Neural crest cell (in vitro differentiated cells): ENCODE measurements at places on chromosomes 5 and 9. TPM values are rescaled to one million over a fixed set of nuclear protein-coding genes. Genes with fewer than 3 reads are reported as not detected.

Gene BRINP1
- 0.86 and 0.96 TPM in 2 replicates for total RNA-seq

Gene ABO
- total RNA-seq: 0.11 and 0.40 TPM in 2 replicates

Gene FOXD4L4
- 0.16 and 0.26 TPM in 2 replicates for total RNA-seq

Gene CTXN3
- total RNA-seq: not detected in 2 replicates

Gene SLC24A2
- total RNA-seq: 0.09 and 0.14 TPM in 2 replicates

Gene OGN
- not detected in 2 replicates for total RNA-seq

DNA sequence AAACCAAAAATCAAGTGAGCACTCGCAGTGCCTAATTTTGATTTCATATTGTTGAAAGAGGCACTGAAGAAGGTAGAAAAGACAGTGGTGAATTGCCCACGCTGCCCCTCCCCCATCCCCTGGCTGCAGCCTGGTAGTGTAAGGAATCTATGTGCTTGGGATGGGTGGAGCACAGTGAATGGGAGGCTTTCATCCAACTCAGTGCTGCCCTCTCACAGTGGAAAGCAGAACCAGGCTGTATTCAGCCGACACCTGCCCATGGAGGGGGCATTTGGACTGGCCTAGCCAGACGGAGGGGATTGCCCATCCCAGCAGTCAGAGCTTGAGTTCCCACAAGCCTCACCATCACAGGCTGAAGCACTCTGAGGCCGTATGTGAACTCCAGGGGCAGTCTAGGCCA is 800.4 kb upstream of the DMAC1 start:
- H3K27me3 ChIP-seq: no peaks in the 10 kb centered on the region
- no peak for DNase-seq
- H3K4me1 ChIP-seq: no peaks in the 10 kb centered on the region

Gene NDUFS4
- total RNA-seq: 78.7 and 80.8 TPM in 2 replicates

GRCh38 chr5:76953551-76954382 is 922 bp downstream of the CRHBP start:
- H3K36me3 ChIP-seq: no peaks in the 10 kb centered on the region
- H3K27me3 ChIP-seq: peaks cover 64% of the 10 kb centered on the region
- H3K4me3 ChIP-seq: peak overlapping the region; percentile 52
- peak; percentile 8 for DNase-seq

GRCh38 chr5:73858776-73859175 is 232.8 kb downstream of the ARHGEF28 start:
- no peak overlapping the region for H3K27ac ChIP-seq
- H3K4me3 ChIP-seq: no peak overlapping the region
- DNase-seq: no peak
- H3K27me3 ChIP-seq: no peaks in the 10 kb centered on the region
- no peaks in the 10 kb centered on the region for H3K4me1 ChIP-seq

DNA sequence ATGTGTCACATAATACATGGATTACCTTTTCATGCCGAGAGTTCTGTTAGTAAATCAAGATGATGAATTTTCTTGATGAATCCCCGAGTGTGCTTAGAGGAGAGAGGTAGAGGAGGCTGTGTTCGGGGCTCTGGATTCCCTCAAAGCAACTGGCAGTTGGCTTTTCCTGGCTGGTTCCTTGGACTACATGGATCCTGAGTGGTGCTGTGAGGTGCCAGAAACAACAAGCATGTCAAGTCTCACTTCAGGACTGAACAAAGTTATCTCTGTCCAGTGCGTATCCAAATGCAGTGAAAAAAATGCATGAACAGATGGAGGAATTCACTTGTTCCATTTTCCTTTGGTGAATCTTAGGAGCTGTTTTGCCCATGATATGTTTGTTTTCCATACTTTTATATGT is 231.7 kb downstream of the FBXL7 start:
- no peak for DNase-seq
- no peak overlapping the region for H3K4me3 ChIP-seq
- no peak overlapping the region for H3K27ac ChIP-seq
- peaks cover under 1% of the 10 kb centered on the region for H3K4me1 ChIP-seq

DNA sequence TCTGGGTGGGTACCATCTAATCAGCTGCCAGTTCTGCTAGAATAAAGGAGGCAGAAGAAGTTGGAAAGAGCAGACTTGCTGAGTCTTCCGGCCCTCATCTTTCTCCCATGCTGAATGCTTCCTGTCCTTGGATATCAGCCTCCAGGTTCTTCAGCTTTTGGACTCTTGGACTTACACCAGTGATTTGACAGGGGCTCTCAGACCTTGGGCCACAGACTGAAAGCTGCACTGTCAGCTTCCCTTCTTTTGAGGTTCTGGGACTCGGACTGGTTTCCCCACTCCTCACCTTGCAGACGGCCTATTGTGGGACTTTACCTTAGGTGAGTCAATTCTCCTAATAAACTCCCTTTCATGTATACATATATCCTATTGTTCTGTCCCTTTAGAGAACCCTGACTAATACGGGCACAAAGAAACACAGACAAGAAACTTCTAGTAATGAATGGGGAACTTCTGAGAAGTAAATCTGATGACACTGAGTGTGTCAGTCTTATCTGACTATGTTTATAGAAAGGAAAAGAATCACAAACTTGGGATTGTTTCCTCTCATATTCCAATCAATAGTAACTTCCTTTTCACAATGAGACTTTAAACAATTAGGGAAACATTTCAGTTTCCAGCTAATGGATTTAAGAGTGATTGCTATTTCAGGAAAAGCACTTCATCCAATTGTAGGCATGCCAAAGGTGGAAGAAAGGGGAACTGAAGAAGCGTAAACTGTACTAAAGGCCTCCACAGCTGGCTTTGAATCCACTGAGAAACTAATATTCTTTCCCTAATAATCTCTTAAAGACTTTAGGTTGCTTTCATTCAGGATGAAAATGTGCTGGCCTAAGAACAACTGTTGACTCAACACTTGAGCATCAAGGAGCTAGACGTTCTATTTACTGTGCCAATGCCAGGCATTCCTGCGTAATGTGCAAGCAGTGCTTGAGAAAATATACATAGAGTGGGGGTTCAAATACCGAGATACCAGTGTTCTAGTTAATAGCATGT is 127.9 kb upstream of the PTGER4 start:
- H3K27ac ChIP-seq: no peak overlapping the region
- peaks cover 3% of the 10 kb centered on the region for H3K36me3 ChIP-seq
- no peak overlapping the region for H3K4me3 ChIP-seq
- no peaks in the 10 kb centered on the region for H3K27me3 ChIP-seq
- H3K4me1 ChIP-seq: peaks cover 33% of the 10 kb centered on the region
- no peak for DNase-seq

- H3K36me3 ChIP-seq: peaks cover 3% of the 10 kb centered on the region
- H3K27ac ChIP-seq: no peak overlapping the region
- peaks cover 2% of the 10 kb centered on the region for H3K27me3 ChIP-seq
- H3K4me3 ChIP-seq: no peak overlapping the region
These were observed 79.0 kb downstream of the PAPPA start for GRCh38 chr9:116232424-116233159.

- H3K27me3 ChIP-seq: peaks cover 23% of the 10 kb centered on the region
- peaks cover 11% of the 10 kb centered on the region for H3K36me3 ChIP-seq
- no peak for DNase-seq
- H3K4me1 ChIP-seq: peaks cover 50% of the 10 kb centered on the region
These were observed 1.2 kb downstream of the MTAP start for GRCh38 chr9:21803649-21804048.

GRCh38 chr5:15574806-15575325 is 74.9 kb downstream of the FBXL7 start:
- H3K27me3 ChIP-seq: no peaks in the 10 kb centered on the region
- peaks cover 70% of the 10 kb centered on the region for H3K4me1 ChIP-seq
- no peak overlapping the region for H3K27ac ChIP-seq
- no peak overlapping the region for H3K4me3 ChIP-seq
- peaks cover 7% of the 10 kb centered on the region for H3K36me3 ChIP-seq

Gene CACNA1B
- 3.0 and 3.1 TPM in 2 replicates for total RNA-seq

- H3K27me3 ChIP-seq: no peaks in the 10 kb centered on the region
- H3K36me3 ChIP-seq: no peaks in the 10 kb centered on the region
- H3K4me3 ChIP-seq: no peak overlapping the region
- DNase-seq: no peak
- H3K27ac ChIP-seq: peak overlapping the region; percentile 54
- peaks cover 24% of the 10 kb centered on the region for H3K4me1 ChIP-seq
These were observed 5.5 kb upstream of the PSAT1 start for GRCh38 chr9:78291240-78291925.

DNA sequence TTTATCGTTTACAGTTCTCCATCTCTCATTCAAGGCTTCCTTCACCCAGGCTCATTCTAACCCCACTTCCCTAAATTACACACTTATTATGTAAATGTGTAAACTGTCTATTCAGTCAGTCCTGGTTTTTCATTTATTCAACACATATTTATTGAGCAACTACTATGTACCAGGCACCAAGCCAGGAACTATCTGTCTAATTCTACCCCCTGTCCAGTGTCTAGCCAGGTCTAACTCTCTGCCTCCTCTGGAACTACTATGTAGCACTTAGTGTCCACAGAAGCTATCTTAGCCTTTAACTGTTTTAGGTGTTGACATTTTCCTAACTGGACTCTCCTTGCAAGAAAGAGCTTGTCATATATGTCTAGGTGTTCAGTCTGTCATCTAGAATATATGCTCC is 56.5 kb downstream of the PDE4D start:
- no peaks in the 10 kb centered on the region for H3K36me3 ChIP-seq
- H3K4me3 ChIP-seq: no peak overlapping the region
- no peak for DNase-seq
- no peak overlapping the region for H3K27ac ChIP-seq
- no peaks in the 10 kb centered on the region for H3K4me1 ChIP-seq

GRCh38 chr5:105288946-105289345 is 1726.4 kb upstream of the NUDT12 start:
- no peak overlapping the region for H3K27ac ChIP-seq
- H3K36me3 ChIP-seq: no peaks in the 10 kb centered on the region
- DNase-seq: no peak
- no peaks in the 10 kb centered on the region for H3K4me1 ChIP-seq

DNA sequence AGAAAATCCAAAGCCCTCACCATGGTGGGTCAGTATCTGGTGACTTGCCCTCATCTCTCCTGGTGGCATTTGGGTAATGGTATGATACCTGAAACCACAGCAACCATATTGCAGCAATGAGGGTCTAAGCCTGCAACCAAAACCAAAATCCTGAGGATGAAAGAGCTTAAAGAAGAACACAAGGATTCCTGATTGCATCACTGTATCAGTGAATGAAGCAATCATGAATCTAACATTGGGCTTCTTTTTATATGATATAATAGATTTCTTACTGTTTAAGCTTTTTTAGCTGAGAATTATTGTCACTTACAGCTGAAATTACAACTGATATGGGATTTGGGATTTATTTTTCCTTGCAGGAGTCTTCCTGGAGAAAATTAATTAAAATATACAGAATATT is 269.9 kb downstream of the MEF2C start:
- H3K4me1 ChIP-seq: peaks cover 2% of the 10 kb centered on the region
- DNase-seq: no peak
- peaks cover 5% of the 10 kb centered on the region for H3K36me3 ChIP-seq
- H3K27ac ChIP-seq: no peak overlapping the region
- no peak overlapping the region for H3K4me3 ChIP-seq

DNA sequence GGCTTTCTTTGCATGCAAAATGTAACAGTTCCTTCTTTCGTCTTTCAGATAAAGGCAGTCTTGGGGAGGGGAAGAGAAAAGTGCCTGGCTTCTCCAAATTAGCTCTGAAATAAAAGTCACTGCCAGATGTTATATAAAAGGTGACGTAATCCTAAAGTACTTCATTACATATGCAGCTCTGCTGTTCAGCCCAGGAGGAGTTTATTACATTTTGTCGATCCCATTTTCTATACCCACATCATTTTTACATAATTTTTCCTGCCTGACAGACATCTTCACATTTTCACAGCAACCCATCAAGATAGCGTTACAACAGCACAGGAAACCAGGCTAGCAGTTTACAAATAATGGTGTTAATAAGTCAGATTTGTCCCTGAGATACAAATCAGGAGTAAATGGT is 86.7 kb upstream of the SLC30A5 start:
- H3K4me1 ChIP-seq: peaks cover 5% of the 10 kb centered on the region
- DNase-seq: no peak
- no peak overlapping the region for H3K4me3 ChIP-seq

- no peaks in the 10 kb centered on the region for H3K36me3 ChIP-seq
- no peak overlapping the region for H3K27ac ChIP-seq
- H3K4me1 ChIP-seq: peaks cover 35% of the 10 kb centered on the region
- DNase-seq: no peak
These were observed 1.5 kb downstream of the PCSK1 start for GRCh38 chr5:96431376-96432187.

DNA sequence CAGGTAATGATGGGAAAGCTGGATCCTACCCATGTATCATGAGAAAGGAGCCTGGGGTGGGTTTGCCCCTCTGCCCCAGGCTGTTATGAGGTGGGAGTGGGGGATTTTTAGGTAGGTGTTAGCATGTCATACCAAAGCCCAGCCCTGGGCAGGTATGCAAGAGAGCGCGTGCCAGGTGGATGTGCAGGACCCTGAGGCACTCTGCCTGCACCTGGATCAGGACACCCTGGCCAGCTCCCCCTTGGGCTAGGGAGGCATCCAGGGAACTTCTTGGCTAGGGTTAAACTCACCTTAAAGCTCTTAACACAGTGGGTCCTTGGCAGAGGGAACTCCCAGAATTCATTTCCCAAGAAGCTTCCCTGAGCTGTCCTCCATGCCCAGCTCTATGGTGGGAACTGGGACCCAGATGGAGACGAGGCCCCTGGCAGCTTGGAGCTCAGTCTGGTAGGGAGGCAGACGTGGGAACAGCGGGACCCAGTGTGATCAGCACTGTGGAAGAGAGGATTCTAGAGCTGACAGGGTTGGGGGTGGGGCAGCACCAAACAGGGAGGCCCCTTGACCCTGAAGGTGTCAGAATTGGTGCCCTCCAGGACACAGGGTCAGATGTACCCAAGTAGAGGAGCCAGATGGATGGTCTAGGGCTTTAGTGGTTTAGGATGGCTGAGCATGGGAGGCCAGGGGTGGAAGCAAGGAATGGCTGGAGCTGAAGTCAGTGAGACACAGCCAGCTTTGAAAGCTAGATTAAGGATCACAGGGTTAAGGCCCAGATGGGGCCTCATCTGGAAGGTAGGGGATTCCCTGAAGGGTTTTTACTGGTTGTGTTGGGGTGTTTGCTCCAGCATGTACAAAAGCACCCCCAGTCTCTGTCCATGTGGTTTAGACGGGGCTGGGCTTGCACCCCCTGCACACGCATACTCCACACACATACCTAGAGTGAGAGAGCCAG is 2.2 kb upstream of the PRR7 start:
- DNase-seq: no peak
- peaks cover 7% of the 10 kb centered on the region for H3K36me3 ChIP-seq
- peaks cover 43% of the 10 kb centered on the region for H3K4me1 ChIP-seq

GRCh38 chr5:95385334-95385733 is 5.8 kb upstream of the FAM81B start:
- H3K27me3 ChIP-seq: no peaks in the 10 kb centered on the region
- no peaks in the 10 kb centered on the region for H3K36me3 ChIP-seq
- H3K4me3 ChIP-seq: no peak overlapping the region

GRCh38 chr5:175828651-175829050 is 42.7 kb upstream of the CPLX2 start:
- H3K4me1 ChIP-seq: peaks cover 24% of the 10 kb centered on the region
- H3K27me3 ChIP-seq: no peaks in the 10 kb centered on the region
- H3K36me3 ChIP-seq: no peaks in the 10 kb centered on the region
- DNase-seq: no peak
- no peak overlapping the region for H3K4me3 ChIP-seq
- no peak overlapping the region for H3K27ac ChIP-seq
